ENCODE measurements at places on chromosomes 11 and 22. TPM values are rescaled to one million over a fixed set of nuclear protein-coding genes. Genes with fewer than 3 reads are reported as not detected.

The HORMAD2 gene
- not detected for total RNA-seq

The DBX1 gene
- not detected for total RNA-seq

DNA sequence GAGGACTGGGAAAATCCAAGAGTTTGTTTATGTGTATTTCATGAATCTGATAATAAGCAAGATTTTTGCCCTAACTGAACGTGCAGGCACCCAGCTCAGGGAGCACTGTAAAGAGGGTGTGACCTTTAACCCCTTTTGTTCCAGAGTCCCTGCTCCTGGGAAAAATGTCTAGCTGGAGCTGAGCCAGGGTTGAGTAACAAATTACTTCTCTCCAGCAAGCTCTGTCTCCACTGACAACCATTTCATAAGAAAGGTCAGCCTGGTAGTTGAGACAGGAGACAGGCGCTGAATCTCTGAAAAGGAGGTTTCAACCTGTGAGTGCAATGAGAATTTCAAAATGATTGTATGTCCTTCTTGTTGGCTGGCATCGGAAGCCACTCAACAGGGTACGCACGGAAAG lies 156.4 kb upstream of the NARS2 start:
- no peak overlapping the region for H3K4me3 ChIP-seq
- H3K27ac ChIP-seq, result no peak overlapping the region
- no peaks in the 10 kb centered on the region for H3K4me1 ChIP-seq
- H3K36me3 ChIP-seq, result no peaks in the 10 kb centered on the region
- H3K27me3 ChIP-seq, result no peaks in the 10 kb centered on the region
- no peak for DNase-seq

- no peaks in the 10 kb centered on the region for H3K36me3 ChIP-seq
- no peaks in the 10 kb centered on the region for H3K27me3 ChIP-seq
- no peak for DNase-seq
- no peak overlapping the region for H3K27ac ChIP-seq
Measured at GRCh38 chr11:83711106-83711527, 424.9 kb upstream of the CCDC90B start.

All from kidney (tissue), 22 donors.